ENCODE measurements at places on chromosomes 2 and 18. TPM values are rescaled to one million over a fixed set of nuclear protein-coding genes. Genes with fewer than 3 reads are reported as not detected.

Gene DSG1
- not detected for total RNA-seq

Gene IMP4
- total RNA-seq, result 88.5 TPM

Gene ANKRD23
- total RNA-seq, result 6.4 TPM

Gene IL1B
- total RNA-seq, result 3.8 TPM

Data from lung (tissue), 17 donors.